ENCODE measurements at places on chromosomes 12 and 14. TPM values are rescaled to one million over a fixed set of nuclear protein-coding genes. Genes with fewer than 3 reads are reported as not detected.
A peak's percentile ranks its signal among the peaks of the same experiment; 100 is the strongest.

DNA sequence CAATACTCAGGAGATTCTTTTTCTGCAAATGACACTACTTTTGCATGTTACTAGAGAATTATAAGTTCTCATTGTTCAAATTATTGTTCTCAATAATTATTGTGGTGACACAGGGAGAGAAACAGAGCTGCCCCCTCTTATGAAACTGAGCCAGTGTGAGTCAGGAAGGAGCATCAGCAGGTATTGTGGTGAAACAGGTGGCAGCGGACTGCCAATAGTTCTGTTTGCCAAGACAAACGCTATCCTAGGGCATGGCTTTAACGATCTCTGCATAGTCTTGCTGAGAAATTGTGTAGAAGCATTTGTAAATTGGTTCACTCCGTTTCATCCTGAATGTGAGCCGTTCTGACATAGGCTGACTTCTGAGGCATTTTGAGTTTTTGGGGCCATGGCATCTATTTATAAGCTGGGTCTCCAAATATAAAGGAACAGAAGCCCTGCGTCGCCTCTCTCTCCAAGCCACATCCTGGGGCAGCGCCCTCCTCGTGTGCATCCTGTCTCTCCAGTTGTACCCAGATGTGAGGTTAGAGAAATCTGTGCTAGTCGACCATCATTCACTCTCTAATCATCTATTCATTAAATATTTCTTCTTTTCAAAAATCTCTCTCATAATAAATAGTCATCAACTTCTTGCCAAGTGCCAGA is 15.8 kb upstream of the PPP4R4 start:
- H3K36me3 ChIP-seq, result no peaks in the 10 kb centered on the region
- no peak overlapping the region for H3K27ac ChIP-seq
- H3K4me1 ChIP-seq, result peaks cover 26% of the 10 kb centered on the region
- peak overlapping the region; percentile 47 for H3K4me3 ChIP-seq
- peaks cover 4% of the 10 kb centered on the region for H3K27me3 ChIP-seq

DNA sequence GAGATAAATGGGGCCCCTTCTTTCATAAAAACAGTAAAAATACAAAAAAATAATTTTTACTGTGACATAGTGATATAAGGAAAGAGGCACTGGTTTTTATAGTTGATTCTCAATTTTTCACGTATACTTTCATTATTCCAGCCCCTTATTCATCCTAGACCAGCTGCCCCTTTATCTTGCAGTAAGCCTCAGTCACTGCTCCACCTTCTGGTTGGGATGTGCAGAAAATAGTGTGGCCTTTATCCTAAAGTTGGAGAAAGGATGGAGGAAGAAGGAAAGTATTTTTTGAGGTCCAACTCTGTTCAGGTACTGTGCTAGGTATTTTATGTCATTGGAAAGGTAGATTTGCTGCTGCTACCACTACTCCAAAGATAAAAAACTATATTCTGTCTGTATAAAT is 172.7 kb downstream of the ANO6 start:
- H3K27me3 ChIP-seq, result no peaks in the 10 kb centered on the region
- H3K27ac ChIP-seq, result no peak overlapping the region
- peaks cover 45% of the 10 kb centered on the region for H3K36me3 ChIP-seq
- no peak for DNase-seq

GRCh38 chr14:94381149-94382030 is 7.0 kb downstream of the SERPINA1 start:
- H3K36me3 ChIP-seq, result no peaks in the 10 kb centered on the region
- no peaks in the 10 kb centered on the region for H3K4me1 ChIP-seq
- H3K4me3 ChIP-seq, result no peak overlapping the region
- H3K27ac ChIP-seq, result no peak overlapping the region

DNA sequence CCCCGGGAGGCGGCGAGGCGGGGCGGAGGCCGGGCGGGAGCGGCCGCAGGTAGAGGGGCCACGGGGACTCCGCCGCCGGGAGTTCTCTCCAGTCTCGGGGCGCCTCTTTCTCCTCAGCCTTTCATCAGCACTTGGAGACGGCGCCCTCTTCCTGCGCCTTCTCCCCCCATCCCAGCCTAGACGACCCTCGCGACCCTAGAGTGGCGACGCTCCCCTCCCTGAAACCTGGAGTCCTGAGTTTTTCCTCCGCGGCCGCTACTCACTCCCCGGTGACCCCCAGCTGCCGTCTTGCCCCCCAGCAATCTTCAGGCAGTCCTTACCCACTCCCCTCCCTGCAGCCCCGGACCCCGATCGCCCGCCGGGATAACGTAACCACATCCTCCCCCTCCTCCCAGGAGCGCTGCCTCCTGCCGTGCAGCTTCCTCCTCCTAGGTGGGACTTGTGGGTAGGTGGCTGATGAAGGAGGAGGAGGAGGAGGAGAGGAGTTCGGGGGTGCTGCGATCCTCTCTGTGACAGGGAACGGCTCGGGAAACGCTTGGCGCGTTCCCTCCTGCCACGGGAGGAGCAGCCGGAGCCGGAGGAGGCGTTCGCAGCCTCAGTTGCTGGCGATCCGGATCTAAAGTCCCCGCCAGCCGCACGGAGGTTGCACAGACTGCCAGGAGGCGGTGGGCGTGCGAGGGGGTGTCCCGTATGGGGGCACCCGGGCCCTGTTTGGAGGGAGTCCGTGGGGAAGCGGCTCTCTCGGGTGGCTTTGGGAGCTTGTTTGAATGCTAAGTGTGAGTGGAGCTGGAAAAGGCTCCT is 891 bp downstream of the PLEKHA5 start:
- peak; percentile 51 for DNase-seq
- no peak overlapping the region for H3K27ac ChIP-seq
- H3K27me3 ChIP-seq, result peaks cover 38% of the 10 kb centered on the region
- peaks cover 11% of the 10 kb centered on the region for H3K4me1 ChIP-seq

The GPN3 gene
- total RNA-seq, result 22.9 TPM

DNA sequence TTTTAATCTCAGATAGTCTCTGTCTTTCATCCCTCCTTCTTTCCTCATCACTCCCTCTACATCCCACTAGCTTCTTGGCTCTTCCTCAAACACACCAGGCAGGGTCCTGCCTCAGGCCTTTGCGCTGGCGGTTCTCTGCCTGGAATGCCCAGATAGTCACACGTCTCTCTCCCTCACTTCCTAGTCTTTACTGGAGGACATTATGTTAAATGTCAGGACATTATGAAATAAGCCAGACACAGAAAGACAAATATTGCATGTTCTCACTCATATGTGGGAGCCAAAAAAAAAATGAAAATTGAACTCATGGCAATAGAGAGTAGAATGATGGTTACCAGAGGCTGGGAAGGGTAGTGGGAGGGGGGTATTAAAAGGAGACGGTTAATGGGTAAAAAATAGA is 442.0 kb downstream of the MED13L start:
- no peaks in the 10 kb centered on the region for H3K36me3 ChIP-seq
- no peak overlapping the region for H3K27ac ChIP-seq
- H3K27me3 ChIP-seq, result no peaks in the 10 kb centered on the region

DNA sequence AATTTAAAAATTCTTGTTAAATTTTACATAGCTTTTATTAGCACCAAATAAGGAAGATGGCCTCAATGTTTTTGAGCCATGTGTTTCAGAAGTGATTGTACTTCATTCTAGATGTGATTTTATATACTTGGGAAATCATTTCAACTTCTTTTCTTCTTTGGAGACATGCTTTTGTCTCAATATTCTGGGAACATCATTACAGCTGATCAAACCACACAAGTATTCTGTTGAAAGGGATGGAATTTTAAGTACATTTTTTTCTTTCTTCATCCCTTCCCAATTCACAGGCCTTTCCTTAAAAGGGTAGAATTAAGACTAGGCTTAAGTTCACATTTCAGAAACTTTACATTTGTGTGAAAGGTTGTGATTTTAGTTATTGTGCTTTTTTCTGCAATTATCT is 66.4 kb downstream of the PAPOLA start:
- peaks cover 17% of the 10 kb centered on the region for H3K36me3 ChIP-seq
- H3K27ac ChIP-seq, result no peak overlapping the region
- H3K4me1 ChIP-seq, result no peaks in the 10 kb centered on the region
- no peak overlapping the region for H3K4me3 ChIP-seq
- H3K27me3 ChIP-seq, result no peaks in the 10 kb centered on the region
- DNase-seq, result no peak

The MFAP5 gene
- not detected for total RNA-seq

The TGFB3 gene
- 3.5 TPM for total RNA-seq

The COPZ1 gene
- total RNA-seq, result 93.1 TPM

GRCh38 chr14:47485421-47485820 is 190.0 kb downstream of the MDGA2 start:
- H3K27ac ChIP-seq, result no peak overlapping the region
- no peak for DNase-seq
- no peaks in the 10 kb centered on the region for H3K27me3 ChIP-seq
- H3K36me3 ChIP-seq, result no peaks in the 10 kb centered on the region
- no peak overlapping the region for H3K4me3 ChIP-seq

GRCh38 chr12:118183155-118183554 is 47.2 kb downstream of the PEBP1 start:
- H3K4me1 ChIP-seq, result peaks cover 5% of the 10 kb centered on the region
- no peaks in the 10 kb centered on the region for H3K27me3 ChIP-seq
- no peak for DNase-seq
- H3K4me3 ChIP-seq, result no peak overlapping the region
- peaks cover 12% of the 10 kb centered on the region for H3K36me3 ChIP-seq

DNA sequence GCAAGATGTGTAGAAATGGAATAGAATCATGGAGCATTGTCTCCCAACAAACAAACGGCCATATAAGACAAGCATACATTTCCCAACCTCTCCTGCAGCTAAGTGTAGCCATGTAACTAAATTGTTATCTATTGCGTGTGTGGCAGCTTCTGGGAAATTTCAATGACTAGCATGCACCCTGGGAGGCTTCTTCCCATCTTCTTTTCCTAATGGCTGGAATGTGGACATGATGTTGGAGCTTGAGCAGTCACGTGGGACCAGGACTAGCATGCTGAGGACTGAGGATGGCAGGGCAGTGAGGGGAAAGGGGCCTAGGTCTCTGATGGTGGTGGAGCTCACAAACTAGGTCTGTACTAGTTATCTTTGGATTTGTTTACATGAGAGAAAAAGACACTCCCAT is 21.7 kb upstream of the CTDSP2 start:
- H3K27me3 ChIP-seq, result peaks cover 11% of the 10 kb centered on the region
- no peak for DNase-seq
- no peak overlapping the region for H3K4me3 ChIP-seq
- peaks cover 1% of the 10 kb centered on the region for H3K36me3 ChIP-seq

The ERGIC2 gene
- 61.1 TPM for total RNA-seq

- H3K27ac ChIP-seq, result no peak overlapping the region
- H3K4me3 ChIP-seq, result no peak overlapping the region
- no peaks in the 10 kb centered on the region for H3K36me3 ChIP-seq
Observed at GRCh38 chr12:42766026-42766425, 176.5 kb upstream of the PRICKLE1 start.

DNA sequence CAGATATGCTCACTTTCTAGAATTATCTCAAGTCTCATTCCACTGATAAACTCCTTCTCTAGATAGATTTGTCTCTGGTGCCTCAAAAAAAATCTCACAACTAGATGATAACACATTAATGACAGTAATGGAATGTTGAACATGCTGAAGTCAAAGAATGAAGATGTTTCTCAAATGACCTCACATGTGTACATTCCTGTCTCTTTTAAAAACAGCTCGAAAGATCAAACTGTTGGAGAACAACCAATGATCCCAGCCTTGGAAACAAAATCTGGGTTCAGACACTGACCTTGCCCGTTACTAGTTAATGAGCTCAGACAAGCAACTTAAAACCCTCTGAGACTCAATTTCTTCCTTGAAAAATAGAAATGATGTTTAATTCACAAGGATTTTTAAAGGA is 44.7 kb upstream of the KCNJ8 start:
- no peaks in the 10 kb centered on the region for H3K36me3 ChIP-seq
- H3K27ac ChIP-seq, result no peak overlapping the region
- DNase-seq, result no peak
- no peaks in the 10 kb centered on the region for H3K4me1 ChIP-seq

The COQ5 gene
- total RNA-seq, result 25.2 TPM

DNA sequence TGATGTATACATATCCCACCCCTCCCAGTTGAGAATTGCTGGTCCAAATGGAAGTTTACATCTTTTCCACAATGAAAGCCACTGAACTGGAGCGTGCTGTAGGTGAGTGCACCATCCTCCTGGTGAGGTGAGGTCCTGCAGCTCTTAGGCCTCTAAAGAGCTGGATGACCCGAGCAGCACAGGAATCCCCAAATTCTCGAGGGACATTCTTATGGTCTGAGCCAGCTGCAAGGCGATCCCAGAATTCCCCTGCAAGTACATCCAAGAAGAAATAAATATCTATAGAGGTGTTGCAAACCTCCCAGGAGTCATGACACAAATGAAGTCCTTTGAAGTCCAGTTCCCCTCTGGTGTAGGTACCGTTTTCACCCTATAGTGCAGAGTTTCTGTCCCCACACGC is 24.0 kb downstream of the TMEM132C start:
- H3K27me3 ChIP-seq, result no peaks in the 10 kb centered on the region
- H3K27ac ChIP-seq, result no peak overlapping the region
- no peak for DNase-seq
- no peak overlapping the region for H3K4me3 ChIP-seq
- H3K4me1 ChIP-seq, result no peaks in the 10 kb centered on the region
- no peaks in the 10 kb centered on the region for H3K36me3 ChIP-seq

- H3K4me3 ChIP-seq, result no peak overlapping the region
- no peaks in the 10 kb centered on the region for H3K36me3 ChIP-seq
- H3K27me3 ChIP-seq, result peaks cover 2% of the 10 kb centered on the region
- no peaks in the 10 kb centered on the region for H3K4me1 ChIP-seq
- no peak for DNase-seq
Observed at GRCh38 chr12:71312768-71313403, 126.7 kb upstream of the LGR5 start.

DNA sequence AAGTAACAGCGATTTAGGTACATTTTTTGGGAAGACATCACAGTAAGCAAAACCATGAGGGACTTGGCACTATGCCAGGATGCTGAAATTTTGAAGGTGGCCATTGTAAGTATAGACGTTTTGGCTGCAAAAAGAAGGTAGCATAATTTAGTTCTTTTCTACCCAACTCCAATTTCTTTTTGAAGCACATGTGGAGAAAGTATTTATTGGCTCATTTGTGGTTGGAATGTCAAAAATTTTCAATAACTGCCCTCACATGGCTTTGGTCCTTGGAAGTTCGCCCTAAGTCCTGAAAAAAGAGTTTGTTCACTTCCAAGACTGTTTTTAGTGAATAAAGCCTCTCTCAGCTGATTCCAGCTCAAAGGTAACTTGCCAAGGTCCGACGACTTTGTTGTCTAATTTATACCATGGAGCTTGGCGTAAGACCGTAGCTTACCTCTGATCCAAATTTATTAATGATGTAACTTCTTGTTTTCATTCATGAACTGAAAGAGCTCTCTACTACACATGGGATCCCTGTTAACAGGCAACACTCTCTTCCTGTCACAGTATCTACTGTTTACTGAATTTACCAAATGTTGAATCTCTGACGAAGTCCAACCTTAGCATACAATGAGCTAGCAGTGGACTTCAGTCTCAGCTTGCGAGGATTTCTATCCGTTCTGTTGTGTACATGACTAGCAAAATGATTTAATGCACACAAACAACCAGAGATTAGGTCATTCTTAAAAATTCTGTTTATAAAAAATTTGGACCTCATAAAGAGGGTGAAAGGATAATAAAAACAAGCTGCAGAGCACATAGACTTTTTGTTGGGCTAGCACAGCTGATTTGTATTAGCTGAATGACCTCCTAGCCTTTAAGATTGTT is 49.0 kb downstream of the MSRB3 start:
- H3K4me1 ChIP-seq, result no peaks in the 10 kb centered on the region
- DNase-seq, result no peak
- H3K36me3 ChIP-seq, result no peaks in the 10 kb centered on the region
- no peak overlapping the region for H3K4me3 ChIP-seq
- H3K27ac ChIP-seq, result no peak overlapping the region
- H3K27me3 ChIP-seq, result peaks cover 11% of the 10 kb centered on the region

- H3K4me3 ChIP-seq, result no peak overlapping the region
- H3K27ac ChIP-seq, result no peak overlapping the region
- peaks cover 7% of the 10 kb centered on the region for H3K4me1 ChIP-seq
- H3K36me3 ChIP-seq, result peaks cover 11% of the 10 kb centered on the region
- no peaks in the 10 kb centered on the region for H3K27me3 ChIP-seq
Observed at GRCh38 chr14:56587701-56588100, 8.1 kb downstream of the TMEM260 start.
